Motor neuron (in vitro differentiated cells): ENCODE measurements at places on chromosomes 16 and 17. TPM values are rescaled to one million over a fixed set of nuclear protein-coding genes. Genes with fewer than 3 reads are reported as not detected.

GRCh38 chr17:66682283-66682682, 152.6 kb upstream of the CACNG5 start:
- no peak for ATAC-seq

GRCh38 chr16:6753553-6753952, 579.1 kb upstream of the RBFOX1 start:
- ATAC-seq = peak; percentile 55

Gene ZNF469
- total RNA-seq = 0.18 and 0.31 TPM in 2 replicates

Gene XYLT1
- 8.4 and 9.2 TPM in 2 replicates for total RNA-seq

Gene KRTAP17-1
- total RNA-seq = not detected in 2 replicates

Gene TNFAIP1
- total RNA-seq = 52.7 and 69.2 TPM in 2 replicates
